ENCODE measurements at places on chromosomes 6 and 20.

GRCh38 chr6:16741112-16742016 lies 19.9 kb downstream of the ATXN1 start:
- DNase-seq: no peak

- DNase-seq: no peak
Measured at GRCh38 chr20:61789329-61789728, 276.4 kb downstream of the TAF4 start.

GRCh38 chr20:6007094-6007528 lies 46.7 kb downstream of the LRRN4 start:
- no peak for DNase-seq

DNA sequence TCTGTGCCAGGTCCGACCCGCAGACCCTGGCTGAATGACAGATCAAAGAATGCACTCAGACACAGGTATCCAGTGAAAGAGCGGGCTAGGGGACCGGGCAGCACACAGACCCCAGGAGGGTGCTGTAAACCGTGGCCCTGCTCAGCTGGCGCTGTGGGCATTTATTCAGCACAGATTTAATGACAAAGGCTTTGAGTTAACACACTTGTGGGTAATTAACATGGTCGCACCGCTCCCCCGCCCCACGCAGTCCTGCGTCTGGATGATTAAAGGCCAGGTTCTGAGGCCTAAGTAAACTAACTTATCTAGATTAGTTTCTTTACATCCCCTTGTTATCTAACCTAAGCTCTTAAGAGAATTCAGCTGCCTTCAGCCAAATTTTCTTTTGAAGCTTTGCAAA lies 3.5 kb downstream of the MAK start:
- no peak for DNase-seq

- no peak for DNase-seq
Measured at GRCh38 chr6:144715344-144715743, 430.2 kb downstream of the UTRN start.

- DNase-seq: no peak
Measured at GRCh38 chr6:44042261-44042988, 84.8 kb downstream of the MRPL14 start.

- DNase-seq: no peak
Measured at GRCh38 chr6:31825553-31825952, 2.0 kb upstream of the HSPA1B start.

GRCh38 chr6:146813554-146813953 lies 214.8 kb downstream of the ADGB start:
- no peak for DNase-seq

- no peak for DNase-seq
Measured at GRCh38 chr6:29608131-29608530, 23.2 kb downstream of the OR2H2 start.

GRCh38 chr20:4837760-4838159 lies 116.1 kb downstream of the PRND start:
- DNase-seq: no peak

DNA sequence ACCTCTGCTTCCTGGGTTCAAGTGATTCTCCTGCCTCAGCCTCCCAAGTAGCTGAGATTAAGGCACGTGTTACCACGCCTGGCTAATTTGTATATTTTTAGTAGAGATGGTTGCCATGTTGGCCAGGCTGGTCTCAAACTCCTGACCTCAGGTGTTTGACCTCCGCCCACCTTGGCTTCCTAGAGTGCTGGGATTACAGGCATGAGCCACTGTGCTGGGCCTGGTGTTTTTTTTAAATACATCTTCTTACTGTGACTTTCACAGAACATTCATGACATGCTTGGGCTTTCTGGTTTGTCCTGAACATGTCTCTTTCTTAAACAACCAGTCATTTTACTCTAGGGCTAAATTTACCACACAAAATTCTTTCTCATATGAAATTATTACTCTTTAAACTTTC lies 34.7 kb upstream of the FAM8A1 start:
- DNase-seq: no peak

All from D721Med (cell line).